Neuronal stem cell (in vitro differentiated cells): ENCODE measurements at places on chromosomes 5 and 9.

DNA sequence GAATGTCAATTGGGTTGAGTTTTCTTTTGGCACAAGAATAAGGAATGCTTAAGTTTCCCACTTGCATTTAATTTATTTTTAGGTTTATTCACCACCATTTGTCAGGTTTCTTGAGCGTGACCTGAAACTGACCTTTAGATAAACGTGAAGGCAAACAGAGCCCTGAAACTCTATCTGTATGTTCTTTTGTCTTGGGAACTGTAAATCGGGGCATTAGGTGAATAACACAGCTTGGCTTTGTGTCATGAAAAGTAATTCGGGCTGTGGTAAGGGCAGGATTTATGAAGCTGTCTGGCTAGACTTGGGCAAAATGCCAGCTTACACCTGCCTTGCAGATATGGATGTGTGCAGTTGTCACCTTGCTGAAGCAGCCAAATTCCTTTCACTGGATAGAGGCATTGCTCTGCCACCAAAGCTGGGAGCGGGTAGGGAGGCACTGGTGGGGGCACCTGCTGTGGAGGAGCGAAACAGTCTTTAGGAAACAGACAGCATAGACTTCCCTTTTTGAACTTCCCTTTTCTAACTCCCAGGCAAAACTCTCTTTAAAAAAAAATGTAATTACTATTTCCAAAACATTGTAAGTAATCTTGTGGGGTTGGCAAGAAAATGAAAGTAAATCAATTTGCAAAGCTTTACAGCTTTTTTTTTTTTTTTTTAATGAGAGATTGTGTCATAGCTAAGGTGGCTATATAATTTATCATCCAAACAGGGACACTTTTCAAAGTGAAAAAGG lies 545.2 kb downstream of the CSNK1G3 start:
- no peak for DNase-seq

GRCh38 chr5:157162919-157163510 lies 3.0 kb downstream of the GARIN3 start:
- no peak for DNase-seq

DNA sequence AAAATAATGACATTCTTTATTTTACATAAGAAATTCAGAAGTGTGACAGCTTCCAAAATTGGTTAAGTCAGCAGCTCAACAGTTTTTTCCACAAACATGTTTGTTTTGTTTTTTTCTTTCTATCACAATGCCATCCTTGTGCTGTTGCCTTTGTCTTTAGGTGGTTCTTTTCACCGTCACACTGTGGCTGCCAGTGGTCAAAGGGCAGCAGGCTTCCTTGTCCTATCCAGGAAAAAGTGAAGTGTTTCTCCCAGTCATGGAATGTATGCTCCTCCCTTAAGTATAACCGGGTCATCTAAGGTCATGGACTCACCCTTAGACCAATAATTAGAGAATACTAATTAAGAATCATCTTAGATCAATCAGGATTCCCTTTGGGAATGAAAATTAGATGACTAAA lies 87.4 kb downstream of the SREK1 start:
- no peak for DNase-seq

DNA sequence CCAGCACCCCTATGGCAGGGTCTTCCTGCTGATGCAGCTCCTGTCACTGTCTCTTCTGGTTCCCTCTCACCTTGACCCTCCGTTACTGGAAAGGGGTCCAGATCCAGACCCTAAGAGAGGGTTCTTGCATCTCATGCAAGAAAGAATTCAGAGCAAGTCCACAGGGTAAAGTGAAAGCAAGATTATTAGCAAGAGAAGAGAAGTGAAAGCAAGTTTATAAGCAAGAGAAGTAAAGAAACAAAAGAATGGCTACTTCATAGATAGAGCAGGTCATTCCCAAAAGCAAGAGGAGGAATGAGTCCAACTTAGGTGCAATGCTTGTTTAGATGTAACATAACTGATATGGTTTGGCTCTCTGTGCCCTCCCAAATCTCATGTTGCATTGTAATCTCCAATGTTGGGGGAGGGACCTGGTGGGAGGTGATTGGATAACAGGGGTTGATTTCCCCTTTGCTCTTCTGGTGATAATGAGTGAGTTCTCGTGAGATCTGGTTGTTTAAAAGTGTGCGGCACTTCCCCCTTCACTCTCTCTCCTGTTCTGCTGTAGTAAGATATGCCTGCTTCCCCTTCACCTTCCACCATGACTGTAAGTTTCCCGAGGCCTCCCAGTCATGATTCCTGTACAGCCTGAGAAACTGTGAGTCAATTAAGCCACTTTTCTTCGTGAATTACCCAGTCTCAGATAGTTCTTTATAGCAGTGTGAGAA lies 183.3 kb downstream of the MED10 start:
- no peak for DNase-seq

DNA sequence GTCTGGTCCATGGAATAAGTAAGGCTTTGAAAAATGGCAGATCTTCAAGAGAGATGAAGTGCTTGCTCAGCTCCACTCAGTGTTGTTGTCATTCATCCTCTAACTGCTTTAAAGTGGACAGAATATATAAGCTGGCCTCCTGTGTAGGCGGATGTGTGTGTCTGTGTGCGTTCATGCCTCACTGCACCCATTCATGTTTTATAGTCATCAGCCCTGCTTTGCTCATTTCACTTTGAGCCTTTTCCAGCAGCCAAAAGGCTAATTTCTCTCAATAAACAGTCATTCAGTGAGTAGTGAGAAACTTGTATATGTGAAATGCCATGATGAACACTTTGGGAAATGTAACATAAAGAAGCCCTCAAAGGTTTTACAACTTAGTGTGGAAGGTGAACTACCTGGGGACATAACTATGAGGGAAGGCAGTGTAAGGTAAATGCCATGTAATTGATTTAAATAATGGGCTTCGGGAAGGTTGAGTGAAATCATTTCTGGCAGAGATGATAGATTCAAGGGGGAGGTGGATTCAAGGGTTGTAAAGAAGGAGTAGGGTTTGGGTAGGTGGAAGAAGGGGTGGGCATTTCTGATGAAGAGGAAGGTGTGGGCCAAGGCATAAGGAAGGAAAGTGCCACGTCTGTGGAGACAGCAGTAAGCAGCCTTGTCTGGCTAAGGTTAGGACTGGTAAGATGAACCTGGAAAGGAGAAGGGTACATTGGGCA lies 15.7 kb downstream of the TTC23L start:
- DNase-seq: peak; percentile 35
